ENCODE measurements at places on chromosomes 6 and 20. TPM values are rescaled to one million over a fixed set of nuclear protein-coding genes. Genes with fewer than 3 reads are reported as not detected.

DNA sequence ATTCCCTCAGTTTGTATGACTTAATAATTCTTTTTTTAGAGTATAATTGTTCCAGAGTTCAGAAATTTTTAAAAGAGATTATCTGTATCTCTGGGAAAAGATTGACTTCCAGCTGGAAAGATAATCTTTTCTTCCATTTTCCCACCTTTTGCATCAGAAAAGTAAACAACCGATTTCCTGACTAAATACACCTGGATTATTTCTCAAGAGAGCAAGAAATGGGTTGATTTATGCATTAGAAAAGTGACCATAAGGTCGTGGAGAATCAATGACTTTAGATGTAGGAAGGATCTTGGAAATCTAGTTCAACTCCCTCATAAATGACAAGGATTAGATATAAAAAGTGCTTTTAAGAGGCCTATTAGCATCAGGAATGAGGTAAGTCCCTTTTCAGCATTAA, 79.9 kb downstream of the SGK1 start:
- no peaks in the 10 kb centered on the region for H3K27me3 ChIP-seq
- H3K4me1 ChIP-seq = no peaks in the 10 kb centered on the region
- no peak overlapping the region for H3K4me3 ChIP-seq
- H3K27ac ChIP-seq = no peak overlapping the region
- no peak for DNase-seq

The LY86 gene
- total RNA-seq = 0.27 TPM

The PIGU gene
- 19.3 TPM for total RNA-seq

The CCN6 gene
- total RNA-seq = not detected

- H3K27me3 ChIP-seq = no peaks in the 10 kb centered on the region
- H3K36me3 ChIP-seq = no peaks in the 10 kb centered on the region
- peak; percentile 88 for DNase-seq
These were observed 23.2 kb downstream of the ZNF311 start for GRCh38 chr6:28981833-28982475.

- no peak overlapping the region for H3K4me3 ChIP-seq
- peaks cover 12% of the 10 kb centered on the region for H3K27me3 ChIP-seq
- H3K36me3 ChIP-seq = no peaks in the 10 kb centered on the region
- H3K4me1 ChIP-seq = no peaks in the 10 kb centered on the region
- no peak overlapping the region for H3K27ac ChIP-seq
These were observed 39.9 kb downstream of the HLA-B start for GRCh38 chr6:31317036-31317435.

DNA sequence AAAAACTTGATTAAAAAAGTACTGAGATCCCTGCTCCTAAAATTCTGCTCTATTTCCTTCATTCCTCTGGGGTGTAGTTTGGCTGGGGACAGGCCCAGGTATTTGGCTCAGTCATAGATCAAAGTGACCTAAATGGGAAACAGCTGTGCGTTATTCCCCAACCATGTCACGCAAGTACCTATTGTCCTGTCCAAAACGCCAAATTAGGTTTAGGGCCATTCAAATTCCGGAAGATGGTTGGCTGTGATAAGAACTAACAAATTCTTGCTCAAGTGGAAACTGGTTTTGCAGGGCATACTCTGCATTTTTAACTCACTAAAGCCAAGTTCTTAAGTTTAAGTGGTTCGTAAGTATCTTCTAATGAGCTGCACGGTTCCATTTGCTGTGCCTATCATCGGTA, 147.6 kb upstream of the TMEM170B start:
- H3K27ac ChIP-seq = peak overlapping the region; percentile 42
- H3K4me3 ChIP-seq = no peak overlapping the region
- no peaks in the 10 kb centered on the region for H3K27me3 ChIP-seq

GRCh38 chr6:87378947-87379346, 28.8 kb upstream of the CFAP206 start:
- H3K36me3 ChIP-seq = no peaks in the 10 kb centered on the region
- H3K27me3 ChIP-seq = no peaks in the 10 kb centered on the region
- DNase-seq = no peak
- H3K27ac ChIP-seq = no peak overlapping the region

GRCh38 chr20:1537731-1538058, 19.8 kb downstream of the SIRPD start:
- peaks cover 3% of the 10 kb centered on the region for H3K27me3 ChIP-seq
- no peaks in the 10 kb centered on the region for H3K36me3 ChIP-seq
- H3K27ac ChIP-seq = no peak overlapping the region
- no peak for DNase-seq

The GSTA2 gene
- total RNA-seq = 441 TPM
